ENCODE measurements at places on chromosomes 1 and 21. TPM values are rescaled to one million over a fixed set of nuclear protein-coding genes. Genes with fewer than 3 reads are reported as not detected.

SNX27 gene
- total RNA-seq: 25.6 TPM

RPE65 gene
- under 0.01 TPM for total RNA-seq

JAM2 gene
- 0.83 TPM for total RNA-seq

RRP1B gene
- total RNA-seq: 21.4 TPM

LEMD1 gene
- not detected for total RNA-seq

PRR9 gene
- total RNA-seq: not detected

OR2T2 gene
- total RNA-seq: not detected

LIPI gene
- total RNA-seq: not detected

PPM1J gene
- 1.4 TPM for total RNA-seq

AMY2B gene
- 1.1 TPM for total RNA-seq

KIF2C gene
- 45.0 TPM for total RNA-seq
